ENCODE measurements at places on chromosomes 16 and 17.

GRCh38 chr16:88744577-88745521, 38.5 kb downstream of the CTU2 start:
- no peak for DNase-seq

DNA sequence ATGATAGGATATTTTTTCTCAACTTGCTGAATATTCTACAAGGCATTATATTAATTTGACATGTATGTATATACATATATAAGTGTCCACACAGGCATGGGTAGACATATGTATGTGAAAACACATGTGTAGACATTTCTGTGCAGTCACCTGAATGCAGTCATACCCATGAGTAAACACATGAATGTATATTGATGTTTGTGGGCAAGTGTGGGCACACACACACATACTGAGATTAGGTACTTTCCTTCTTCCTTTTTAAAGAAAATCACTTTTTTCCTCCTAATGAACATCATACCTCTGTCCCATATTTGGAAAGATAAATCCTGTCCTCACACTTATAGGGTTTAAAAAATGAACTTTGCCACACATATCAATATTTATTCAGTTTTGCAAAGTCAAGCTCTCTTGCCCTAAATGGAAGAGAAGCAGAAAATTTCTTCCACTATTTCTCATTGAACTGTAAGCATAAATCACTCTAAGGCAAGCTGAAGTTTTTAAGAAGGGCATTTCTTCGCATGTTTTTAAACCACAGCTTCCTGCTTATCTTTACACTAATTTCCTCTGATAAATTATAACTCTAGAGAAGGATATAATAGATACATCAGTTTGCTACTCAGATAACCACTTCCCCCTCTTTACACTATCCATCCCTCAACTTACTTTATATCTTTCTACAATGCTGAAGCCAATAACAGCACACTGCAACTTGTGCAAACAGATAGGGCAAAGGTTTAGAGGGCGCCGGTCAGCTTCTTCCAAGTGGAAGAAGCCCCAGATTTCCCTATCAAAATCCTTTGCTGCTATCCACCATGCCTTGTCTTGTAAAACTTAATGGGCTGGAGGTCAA, 49.6 kb upstream of the LRRC37A3 start:
- DNase-seq, result no peak

DNA sequence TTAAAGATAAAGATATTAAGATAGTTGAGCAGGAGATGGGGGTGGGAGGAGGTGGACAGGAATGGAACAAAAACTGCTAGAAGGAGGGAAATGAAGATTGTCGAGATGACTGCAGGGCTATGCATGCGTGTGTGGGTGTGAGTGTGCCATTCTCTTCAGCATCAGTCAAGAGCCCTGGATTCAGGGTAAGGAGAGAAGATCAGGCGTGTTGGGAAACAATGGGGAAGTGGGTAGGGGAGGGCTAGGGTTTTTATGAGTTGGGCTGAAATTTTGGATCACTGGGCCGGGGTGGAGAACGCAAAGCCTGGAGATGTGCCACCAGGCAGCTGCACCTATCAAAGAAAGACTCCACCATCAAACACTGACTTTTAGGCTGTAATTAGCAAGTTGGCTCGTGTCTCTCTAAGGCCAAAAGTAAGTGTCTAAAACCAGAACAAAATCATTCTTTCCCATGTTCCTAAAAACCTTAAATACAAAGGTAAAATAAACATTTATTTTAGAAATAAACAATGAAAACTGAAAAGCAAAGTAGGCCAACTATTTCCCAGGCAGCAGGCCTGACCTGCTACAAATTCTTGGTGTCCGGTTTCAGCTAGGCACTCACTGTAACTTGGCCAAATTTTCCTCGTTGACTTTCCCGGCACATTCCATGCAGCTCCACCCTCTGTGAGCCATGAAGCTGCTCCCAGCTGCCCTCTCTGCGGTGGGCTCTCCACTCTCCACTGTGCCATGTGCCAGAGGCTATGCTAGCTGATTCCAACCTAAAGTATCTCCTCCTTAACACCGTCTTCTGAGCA, 4.2 kb downstream of the CDRT4 start:
- peak; percentile 91 for DNase-seq

DNA sequence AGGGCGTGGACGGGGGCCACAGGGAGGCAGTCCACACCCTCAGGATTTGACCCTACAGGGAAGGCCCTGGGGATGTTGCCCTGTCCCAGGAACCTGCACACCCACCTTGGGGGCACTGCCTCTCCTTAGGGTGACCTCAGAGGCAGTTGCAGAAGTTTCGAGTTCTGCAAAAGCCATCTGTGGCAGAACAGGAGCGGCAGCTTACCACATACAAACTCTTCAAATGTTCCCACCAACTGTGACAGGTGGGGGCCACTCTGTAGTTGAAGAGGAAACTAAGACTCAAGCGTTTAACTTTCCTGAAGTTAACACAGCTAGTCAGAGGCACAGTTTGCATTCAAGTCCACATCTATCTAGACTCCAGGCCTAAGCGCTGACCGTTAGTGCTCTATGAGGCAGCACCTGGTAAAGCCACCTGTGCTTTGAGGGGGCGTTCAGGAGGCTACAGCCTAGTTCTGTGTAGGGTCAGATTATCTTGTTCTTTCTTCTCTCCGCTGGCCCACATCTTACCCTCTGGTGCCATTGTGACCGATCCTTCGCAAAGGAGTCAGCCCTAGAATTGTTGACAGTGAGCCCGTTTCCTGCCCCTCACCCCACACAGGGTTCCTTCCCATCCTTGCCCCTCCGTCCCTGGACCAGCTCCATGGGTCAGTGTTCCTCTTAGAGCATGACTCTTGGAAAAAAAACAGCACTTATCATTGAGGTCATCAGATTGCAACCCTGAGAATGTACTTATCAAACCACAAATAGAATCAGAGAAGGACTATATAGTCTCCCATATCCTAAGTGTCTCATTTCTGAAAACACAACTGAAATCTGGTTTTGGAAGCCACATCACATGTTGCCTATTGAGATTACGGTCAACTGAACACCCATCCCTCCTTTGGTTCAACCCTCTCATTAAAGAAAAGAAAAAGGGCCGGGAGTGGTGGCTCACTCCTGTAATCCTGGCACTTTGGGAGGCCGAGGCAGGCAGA, 45.4 kb downstream of the CDH1 start:
- DNase-seq, result no peak

- DNase-seq, result no peak
Measured at GRCh38 chr17:75262112-75262606, 480 bp downstream of the MRPS7 start.

Measured in SJCRH30 (cell line).